ENCODE measurements at places on chromosomes 5 and 9.

DNA sequence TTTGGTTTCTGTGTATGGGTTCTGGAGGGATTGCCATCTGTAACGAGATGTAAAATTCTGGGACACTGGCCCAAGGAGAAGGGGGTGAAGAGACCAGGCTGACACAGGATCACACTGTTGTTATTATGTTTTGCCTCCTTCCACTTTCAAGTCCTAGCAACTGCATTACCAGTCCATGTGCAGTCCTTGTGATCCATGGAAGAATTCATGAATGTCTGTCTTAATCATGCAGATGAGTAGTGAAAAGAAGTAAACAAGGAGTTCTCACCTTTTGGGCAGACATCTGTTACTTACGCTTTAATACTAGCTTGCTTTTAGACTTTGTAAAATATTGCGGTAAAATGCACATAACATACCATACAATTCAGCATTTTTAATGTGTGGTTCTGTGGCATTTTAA, 18.3 kb downstream of the MEGF10 start:
- no peak for DNase-seq

GRCh38 chr5:141779503-141779973, 97.5 kb upstream of the ARAP3 start:
- no peak for DNase-seq

DNA sequence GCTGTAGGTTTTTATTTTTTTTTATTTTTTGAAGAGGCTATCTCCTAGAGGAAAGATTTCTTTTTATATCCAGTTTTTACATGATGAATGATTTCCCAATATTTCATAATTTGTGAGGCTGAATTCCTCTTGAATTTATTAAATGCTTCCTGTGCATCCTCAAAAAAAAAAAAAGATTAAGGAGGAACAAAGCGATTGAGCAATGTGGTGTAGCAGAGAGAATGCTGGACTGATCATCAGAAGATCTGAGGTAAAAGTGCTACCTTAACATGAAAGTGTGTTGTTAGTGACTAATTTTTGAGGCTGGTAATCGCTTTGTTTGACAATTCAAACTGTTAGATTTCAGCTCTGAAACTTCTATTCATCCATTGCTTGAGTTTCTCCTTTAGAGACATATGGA, 125.1 kb downstream of the ESM1 start:
- no peak for DNase-seq

GRCh38 chr5:120638449-120638848, 174.3 kb downstream of the PRR16 start:
- no peak for DNase-seq

DNA sequence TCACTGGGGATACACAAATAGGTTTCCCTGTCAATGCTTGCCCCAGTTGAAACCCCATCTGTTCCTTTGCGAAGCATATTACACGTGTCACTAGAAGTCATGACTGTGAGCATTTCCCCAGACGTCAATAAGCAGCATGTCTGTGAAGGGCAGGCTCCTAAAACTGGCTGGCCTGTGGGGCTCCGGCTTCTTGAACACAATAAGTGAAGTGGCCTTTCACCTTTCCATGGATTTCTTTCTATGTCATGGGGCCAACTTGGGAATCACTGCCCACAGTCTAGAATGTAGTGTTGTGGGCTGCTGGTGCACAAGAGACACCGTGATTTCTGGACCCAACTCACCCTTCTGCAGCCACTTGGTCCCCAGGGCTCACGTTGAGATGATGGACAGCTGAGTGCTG, 60.4 kb upstream of the CTSL start:
- no peak for DNase-seq

- no peak for DNase-seq
Observed at GRCh38 chr5:170312301-170312595, 14.7 kb upstream of the LCP2 start.

GRCh38 chr5:180463916-180464602, 30.1 kb upstream of the CNOT6 start:
- no peak for DNase-seq

DNA sequence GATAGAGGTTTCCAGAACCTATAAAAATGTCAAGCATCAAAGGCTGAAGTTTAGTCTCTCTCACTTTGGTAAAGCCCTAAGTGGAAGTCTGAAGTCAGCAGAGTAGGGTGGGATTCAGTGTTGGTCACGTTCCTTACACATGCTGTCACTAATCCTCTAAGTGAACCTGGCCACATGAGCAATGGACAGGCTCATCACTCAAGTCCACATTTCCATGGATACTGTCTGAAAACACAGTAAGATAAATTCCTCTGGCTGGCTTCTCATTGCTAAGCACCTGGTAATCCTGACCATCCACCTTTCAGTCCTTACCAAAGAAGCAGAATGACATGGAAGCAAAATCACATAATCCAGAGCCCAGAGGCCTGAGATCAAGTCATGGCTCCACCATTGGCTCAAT, 43.8 kb downstream of the GNA14 start:
- no peak for DNase-seq

DNA sequence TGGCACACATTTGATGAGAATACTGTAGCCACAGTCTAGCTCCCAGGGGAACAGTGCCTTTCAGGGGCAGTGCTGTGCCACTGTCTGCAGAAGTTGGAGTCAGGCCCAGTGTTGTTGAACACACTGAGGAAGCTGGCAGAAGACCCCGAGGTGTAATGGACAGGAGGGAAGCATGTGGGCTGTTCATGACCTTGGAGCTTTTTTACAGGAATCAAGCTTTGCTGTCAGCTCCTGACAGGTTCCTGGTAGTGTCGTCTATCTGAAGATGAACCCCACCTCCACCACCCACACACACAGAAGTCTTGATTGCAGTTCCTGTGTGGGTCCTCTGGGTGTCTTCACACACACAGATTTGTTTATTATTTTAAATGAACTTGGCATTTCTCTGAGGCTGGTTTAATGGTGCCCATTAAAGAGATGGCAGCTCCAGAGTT, 40.3 kb upstream of the TNFAIP8 start:
- no peak for DNase-seq

DNA sequence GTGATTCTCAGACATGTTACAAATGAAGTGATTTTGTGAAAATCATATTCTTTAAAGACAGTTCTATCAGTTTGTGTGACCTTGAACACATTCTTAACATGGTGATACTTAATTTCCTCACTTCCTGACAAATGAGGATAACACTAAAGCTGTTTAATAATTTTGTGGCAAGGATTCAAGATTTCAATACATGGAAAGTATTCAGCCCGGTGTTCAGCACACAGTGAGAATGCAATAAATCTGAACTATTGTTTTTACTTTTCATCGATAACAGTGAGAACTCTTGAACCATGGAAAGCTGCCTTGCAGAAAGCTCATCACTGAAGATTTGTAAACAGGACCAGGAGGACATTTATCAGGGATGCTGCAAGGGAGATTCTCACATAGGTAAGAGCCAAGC, 57.1 kb upstream of the C5orf46 start:
- DNase-seq = no peak

All from activated CD8-positive, alpha-beta memory T cell treated with anti-CD3 and anti-CD28 coated beads for 1 hour (primary cell).